ENCODE measurements at places on chromosomes 5 and 9.

- no peak for DNase-seq
These were observed 254.6 kb downstream of the TMEM167A start for GRCh38 chr5:82822634-82822927.

DNA sequence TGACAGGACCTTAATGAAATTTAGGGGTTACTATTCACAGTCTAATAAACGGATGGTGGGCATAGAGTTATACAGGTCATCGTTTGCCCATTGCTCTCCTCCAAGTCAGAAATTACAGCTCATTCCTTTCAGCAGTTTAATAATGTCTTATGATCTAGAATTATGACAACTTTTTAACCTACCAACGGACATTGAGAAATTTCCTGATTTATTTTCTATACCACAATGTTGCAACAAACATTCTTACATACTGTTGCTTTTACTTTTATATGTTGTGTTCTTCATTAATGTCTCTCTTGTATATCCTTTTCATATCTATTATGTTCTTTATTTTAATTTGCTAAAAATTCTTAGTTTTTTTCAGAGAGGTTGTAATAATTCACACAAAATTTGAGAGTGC lies 152.8 kb upstream of the PRLR start:
- DNase-seq = no peak

GRCh38 chr5:155886311-155887031 lies 440.5 kb upstream of the SGCD start:
- no peak for DNase-seq

GRCh38 chr5:42351956-42352355 lies 71.3 kb upstream of the GHR start:
- no peak for DNase-seq

GRCh38 chr5:31939151-31939550 lies 235.0 kb downstream of the GOLPH3 start:
- DNase-seq = no peak

DNA sequence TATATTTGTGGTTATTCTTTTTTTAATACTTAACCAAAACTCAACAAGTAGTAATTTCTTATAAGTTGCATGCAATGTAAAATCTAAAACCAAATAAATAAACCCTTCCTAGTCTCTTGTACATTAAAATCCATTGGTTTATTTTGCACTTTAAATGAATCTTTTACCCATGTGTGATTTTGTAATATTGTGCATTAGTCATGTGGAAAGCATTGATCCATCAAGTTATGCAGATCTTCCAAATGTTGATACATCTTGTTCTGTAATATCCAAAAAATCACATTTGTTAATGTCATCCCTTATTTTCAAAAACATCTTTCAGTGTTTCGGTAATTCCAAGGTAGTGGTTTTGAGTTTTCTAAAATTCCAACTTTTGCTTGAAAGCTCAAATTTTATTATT lies 63.3 kb downstream of the CWC27 start:
- DNase-seq = no peak

- no peak for DNase-seq
These were observed 19.3 kb upstream of the CLPTM1L start for GRCh38 chr5:1364211-1364610.

- peak; percentile 56 for DNase-seq
These were observed 2.8 kb downstream of the NPR3 start for GRCh38 chr5:32713770-32714381.

DNA sequence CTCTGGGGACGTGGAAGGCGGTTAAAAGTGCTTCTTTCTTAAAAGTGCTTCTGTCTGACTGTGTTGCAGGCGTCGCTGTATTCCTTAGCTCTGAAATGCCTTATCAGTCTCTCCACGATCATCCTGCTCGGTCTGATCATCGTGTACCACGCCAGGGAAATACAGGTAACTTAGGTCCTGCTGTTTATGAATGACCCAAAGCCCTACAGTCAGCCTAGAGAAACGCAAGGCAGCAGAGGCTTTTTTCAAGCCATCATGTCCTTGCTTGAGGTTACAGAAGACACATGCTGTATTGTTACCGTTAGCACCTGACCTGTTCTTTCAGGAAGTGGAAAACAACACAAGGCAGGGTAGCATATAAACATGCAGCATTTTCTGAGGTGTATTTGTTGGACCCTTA lies 2.0 kb downstream of the KCNN2 start:
- no peak for DNase-seq

GRCh38 chr5:173236531-173237142 lies 1.6 kb upstream of the NKX2-5 start:
- no peak for DNase-seq

- peak; percentile 3 for DNase-seq
These were observed 167.6 kb upstream of the FSTL4 start for GRCh38 chr5:133779828-133780475.

DNA sequence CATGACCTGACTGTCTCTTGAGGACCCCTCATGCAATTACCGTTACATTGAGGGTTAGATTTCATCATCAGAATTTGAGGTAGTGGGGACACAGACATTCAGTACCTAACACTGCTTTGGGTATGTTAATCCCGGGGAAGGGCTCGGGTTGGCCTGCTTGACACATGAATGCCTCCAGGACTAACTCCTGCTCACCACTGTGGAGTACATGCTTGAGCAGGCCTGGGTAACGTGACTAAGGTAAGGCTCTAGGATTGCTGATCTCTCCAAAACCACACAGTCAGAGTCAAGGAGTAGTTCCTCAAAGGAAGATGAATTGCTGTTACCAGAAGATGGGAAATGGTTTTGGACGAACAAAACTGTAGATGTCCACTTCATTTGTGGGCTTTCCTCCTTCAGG lies 376.3 kb upstream of the ZNF462 start:
- DNase-seq = no peak

GRCh38 chr9:33620738-33621439 lies 96.8 kb downstream of the ANKRD18B start:
- DNase-seq = peak; percentile 66

- DNase-seq = peak; percentile 86
These were observed 24.9 kb downstream of the PCDHGC5 start for GRCh38 chr5:141513627-141514329.

DNA sequence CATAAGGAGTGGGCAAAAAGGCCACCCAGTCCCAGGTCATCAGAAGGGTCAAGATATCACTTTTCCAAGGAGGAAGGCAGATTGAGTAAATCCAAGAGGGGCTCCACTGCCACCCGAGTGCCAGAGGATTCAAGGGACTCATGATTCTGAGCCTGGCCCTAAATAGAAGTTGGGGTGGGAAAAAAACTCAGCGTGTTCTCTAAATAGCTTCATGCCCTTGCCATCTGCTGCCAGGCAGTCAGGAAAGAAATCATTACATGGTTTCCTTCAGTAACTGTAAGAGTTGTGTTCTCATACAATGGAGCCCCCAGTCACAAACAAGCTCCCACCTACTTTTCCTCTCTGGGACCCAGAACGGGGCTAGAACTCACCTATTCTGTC lies 37.2 kb downstream of the SAR1B start:
- DNase-seq = no peak

- peak; percentile 84 for DNase-seq
These were observed 1.2 kb upstream of the SQSTM1 start for GRCh38 chr5:179819296-179820126.

DNA sequence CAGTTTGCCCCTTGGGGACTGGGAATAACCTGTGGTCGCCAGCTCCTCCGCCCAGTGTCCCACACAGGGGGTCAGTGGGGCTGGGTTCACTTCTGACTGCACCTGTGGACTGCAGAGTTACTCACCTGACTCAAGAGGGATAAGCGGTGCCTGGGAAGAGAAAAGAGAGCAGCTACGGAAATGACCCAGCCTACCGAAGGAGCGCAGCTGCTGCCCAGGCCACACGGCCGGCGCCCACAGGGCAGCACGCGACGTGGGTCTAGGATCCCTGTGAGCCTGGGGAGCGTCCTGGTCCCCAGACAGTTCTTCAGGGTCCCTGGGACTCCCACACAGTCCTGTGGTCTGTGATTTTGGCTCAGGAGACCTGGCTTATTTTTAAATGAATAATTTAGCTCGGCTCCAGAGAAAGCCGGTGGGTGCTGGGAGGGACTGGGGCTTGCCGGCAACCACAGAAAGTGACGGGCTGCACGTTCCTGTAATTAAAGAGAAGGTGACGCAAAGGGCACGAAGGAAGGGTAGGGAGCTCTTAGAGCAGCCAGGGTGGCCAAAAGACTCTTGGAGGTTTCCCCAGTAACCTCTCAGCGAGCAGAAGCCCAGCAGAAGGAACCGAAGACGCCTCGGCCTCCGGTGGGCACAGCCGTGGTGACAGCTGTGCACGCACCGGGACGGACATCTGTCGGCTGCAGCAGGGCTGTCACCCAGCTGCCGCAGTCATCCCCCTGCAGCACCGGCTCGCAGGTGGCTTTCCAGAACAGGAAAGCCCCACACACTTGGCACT lies 97.5 kb upstream of the FCN2 start:
- no peak for DNase-seq

DNA sequence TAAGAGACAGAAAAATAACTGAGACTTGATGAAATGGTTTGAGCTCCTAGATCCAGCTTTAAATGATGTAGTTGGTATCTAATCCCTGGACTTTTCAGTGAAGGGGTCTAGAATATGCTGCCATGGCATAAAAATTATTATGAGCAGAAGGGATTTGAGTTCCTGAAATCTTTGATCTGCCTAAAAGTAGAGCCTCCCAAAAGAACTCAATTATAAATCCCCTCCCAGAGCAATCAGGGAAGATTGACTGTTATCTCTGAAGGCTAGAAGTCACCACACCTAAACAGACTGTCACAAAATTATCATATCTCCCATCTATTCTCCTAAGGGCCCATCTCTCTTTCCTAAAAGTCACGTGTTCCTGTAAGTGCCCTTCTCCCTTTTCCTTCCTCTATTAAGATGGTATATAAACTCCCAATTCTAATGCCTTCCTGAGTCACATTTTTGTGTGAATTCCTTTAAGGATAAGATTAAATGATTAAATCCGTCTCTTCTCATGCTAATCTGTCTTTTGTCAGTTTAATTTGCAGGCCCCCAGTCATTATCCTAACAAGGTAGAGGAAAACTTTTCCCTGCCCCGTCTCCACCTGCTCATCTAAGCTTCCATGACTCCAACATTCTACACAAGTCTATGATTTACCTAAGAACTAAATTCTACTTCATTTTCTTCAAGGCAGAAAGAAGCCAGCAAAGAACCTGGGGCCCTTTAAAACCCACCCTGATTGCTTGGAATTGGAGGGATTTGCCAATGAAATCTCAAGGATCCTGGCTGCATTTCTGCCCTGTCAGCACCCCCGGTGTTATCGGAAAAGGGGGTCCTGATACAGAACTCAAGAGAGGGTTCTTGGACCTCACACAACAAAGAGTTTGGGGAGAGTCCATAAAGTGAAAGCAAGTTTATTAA lies 47.1 kb upstream of the PWWP2A start:
- DNase-seq = no peak

DNA sequence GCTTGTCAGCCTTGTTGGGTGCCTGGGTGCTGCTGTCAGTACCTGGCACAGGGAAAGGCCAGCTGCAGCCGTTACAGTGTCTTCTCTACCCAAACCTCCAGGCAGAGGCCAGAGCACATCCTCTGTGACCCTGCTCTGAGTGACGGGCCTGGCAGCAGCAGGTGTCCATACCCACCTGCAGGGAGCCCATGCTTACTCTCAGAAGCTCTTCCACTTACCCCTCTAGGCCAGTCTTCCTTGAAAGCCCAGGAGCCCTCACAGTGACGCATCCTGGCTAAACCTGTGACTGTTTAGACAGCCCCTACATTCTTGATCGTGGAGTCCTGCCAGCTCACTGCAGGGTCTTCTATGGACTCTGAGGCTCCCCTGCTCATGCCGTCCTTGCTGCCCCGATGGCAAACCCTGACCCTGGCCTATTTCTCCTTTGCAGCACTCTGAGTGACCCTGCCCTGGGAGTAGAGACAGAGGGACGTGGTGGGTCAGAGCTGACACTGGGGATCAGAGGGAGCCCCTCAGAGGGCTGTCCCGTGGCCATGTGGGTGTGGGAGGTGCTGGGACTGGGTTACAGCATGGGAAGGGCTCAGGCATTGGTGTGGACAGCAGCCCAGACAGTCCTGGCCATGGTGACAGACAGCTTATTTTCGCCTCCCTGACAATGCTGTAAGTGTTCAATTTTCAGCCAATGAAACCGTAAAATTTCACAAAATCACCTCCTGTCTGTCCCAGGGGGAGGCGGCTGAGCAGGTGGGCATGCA lies 67.6 kb upstream of the RNF130 start:
- no peak for DNase-seq

- DNase-seq = no peak
These were observed 75.5 kb downstream of the RAI14 start for GRCh38 chr5:34731435-34732232.

Measured in ELR (cell line).